Thoracic aorta (tissue), 2 donors: ENCODE measurements at places on chromosomes 7 and 10.

DNA sequence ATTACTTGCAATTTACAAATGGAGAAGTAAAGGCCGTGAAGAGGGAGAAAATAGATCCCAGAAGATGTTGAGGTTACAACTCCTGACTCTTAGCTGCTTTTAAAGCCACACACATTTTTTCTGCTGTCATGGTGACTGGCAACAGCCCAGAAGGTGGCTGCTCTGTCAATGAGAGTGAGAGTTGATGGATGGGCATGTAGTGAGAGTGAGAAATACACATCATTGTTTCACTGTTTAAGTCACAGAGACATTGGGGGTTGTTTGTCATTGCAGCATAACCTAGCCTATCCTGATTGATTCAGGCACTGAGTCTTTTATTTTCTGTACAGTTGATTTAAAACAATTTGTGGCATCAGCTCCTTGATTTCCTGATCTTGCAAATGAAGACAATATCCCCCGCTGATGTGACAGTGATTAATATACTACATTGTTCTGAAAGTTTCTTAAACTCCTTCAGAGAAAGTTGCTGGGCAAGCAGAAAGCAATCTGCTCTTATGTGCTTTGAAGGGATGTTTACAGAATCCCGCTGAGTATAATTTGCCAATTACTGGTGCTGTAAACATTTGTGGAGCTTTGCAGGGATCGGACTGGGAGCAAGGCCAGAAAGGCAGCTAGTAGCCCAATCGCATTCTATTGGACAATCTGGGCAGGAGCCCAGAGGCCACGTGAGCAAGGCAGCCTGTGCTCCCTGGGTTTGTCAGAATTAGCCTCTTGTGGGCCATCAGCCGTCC is 229.6 kb downstream of the PRPF18 start:
- DNase-seq = no peak

DNA sequence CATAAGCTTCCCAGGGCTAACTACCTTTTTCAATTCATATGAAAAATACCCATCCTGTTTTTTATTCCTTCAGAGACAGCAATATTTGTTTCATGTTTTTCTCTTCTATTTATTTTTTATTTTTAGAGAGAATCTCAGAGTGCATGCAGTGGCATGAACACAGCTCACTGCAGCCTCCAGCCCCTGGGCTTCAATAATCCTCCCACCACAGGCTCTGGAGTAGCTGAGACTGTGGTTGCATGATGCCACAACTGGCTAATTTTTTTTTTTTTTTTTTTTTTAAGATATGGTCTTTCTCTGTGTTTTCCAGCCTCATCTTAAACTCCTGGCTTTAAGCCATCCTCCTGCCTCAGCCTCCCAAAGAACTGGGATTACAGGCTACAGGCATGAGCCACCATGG is 296.7 kb upstream of the AKR1E2 start:
- DNase-seq = no peak

- no peak for DNase-seq
Measured at GRCh38 chr7:82050792-82051191, 280.9 kb upstream of the HGF start.

- no peak for DNase-seq
Measured at GRCh38 chr7:155701972-155702544, 57.6 kb downstream of the RBM33 start.

DNA sequence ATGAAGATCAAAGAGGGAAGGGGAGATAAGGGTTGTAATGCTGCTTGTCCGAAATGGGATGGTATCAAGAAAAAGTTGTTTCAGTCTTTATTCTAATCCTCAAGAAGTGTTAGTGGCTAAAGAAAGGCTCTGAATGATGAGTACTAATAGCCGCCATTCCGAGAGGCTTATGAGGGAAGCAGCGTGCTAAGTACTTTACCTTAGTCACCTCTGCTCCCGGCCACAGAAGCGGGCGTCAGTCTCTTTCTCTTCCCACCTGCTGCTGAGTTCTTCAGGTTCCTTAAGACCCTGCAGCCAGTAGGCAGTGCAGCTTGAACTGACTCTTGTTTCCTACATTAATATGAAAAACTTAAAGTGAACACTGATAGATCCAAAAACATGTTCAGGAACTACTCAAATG is 73.1 kb downstream of the EEPD1 start:
- DNase-seq = no peak

DNA sequence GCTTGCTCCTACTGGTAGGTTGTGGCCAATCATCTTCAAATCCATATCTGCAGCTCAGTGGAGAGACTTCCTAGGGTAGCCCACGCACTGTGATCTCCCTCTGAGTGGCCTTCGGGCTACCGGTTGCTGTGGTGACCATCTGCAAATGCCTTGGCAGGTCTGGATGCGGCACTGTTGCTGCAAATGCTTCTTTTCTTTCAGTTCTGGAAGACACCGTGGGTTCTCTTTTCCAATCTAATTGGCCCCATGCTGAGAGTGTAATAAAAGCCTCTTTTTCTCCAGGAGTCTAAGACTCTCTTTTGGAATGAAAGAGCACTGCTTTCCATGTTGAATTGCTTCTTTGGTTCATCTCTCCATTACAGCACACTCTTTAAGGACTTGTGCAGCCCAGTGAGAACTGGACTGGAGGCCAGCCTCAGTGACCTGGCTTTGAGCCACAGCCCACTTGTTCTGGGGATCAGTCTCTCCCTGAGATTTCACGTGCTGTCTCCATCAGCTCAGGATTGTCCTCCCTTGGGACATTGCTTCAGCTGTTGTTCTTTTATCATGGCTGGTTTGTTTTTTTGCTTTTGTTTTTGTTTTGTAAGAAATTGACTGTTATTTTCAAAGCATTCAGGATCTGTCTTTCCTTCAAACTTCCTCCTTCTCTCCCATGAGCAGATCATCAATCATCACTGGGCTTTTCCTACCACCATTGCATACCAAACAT is 286.6 kb downstream of the BMPER start:
- no peak for DNase-seq

DNA sequence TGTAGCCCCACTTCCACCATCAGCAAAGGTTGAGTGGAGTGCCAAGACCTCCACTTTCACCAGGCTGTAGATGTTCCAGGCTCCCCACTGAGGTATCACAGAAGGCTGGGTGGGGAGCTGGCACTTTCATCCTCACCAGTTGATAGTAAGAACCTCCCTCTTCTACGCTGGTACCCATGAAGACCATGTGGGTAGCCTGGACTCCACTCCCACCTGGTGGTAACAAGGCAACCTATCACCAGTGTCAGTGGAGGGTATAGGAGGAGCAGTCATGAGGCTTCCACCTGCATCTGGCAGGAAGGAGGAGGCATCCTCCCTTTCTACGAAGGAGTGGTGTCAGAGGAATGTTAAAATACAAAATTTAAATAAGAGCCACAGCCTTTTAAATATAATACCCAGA is 4.4 kb downstream of the SMIM30 start:
- DNase-seq = no peak

- no peak for DNase-seq
Measured at GRCh38 chr10:14761372-14761771, 13.3 kb downstream of the FAM107B start.

DNA sequence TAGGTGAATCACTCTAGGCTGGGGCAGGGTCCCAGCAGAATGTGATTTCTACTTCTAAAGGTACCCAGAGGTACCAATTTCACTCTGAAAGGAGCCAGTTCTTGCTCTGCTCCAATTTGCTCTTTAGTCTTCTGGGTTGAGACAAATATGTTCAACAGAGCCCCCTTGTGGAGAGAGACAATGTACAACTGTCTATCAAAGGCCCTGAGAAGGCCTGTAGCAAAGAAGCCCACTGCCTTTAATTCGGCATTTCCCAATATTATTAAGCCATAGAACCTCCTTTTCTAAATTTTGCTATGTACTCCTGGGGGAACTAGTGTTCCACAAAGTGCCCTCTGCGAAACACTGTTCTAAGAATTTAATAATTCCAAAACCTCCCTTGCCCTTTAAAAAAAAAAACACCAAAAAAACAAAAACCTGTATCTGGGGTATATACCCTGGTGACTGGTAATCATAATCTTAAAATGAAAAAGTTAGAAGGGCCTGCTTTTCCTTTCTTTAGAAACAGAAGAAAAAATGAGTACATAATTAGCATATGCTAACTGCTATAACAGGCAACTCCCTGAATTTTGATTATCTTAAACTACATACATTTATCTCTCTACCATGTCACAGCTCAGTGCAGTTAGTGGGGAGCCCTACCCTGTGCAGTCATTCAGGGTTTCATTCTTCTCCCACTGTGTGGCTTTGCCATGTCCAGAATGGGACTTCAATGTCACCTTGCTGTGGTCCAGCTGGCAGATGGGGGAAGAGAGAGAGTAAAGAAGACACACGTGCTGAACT is 160.9 kb upstream of the BMPER start:
- no peak for DNase-seq

- no peak for DNase-seq
Measured at GRCh38 chr7:126727930-126728391, 524.8 kb downstream of the GRM8 start.

DNA sequence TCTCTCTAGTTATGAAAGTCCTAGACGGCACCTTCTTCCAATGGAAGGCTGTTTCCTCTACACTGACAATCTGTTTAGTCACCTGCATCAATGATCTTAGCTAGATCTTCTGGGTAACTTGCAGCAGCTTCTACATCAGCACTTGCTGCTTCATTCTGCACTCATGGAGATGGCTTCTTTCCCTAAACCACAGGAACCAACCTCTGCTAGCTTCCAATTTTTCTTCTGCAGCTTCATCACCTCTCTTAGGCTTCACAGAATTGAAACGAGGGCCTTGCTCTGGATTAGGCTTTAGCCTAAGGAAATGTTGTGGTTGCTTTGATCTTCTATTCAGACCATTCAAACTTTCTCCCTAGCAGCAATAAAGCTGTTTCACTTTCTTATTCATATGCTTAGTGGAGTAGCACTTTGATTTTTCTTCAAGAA is 24.6 kb downstream of the NAMPT start:
- no peak for DNase-seq

GRCh38 chr7:38775506-38776175 is 133.3 kb downstream of the VPS41 start:
- no peak for DNase-seq

DNA sequence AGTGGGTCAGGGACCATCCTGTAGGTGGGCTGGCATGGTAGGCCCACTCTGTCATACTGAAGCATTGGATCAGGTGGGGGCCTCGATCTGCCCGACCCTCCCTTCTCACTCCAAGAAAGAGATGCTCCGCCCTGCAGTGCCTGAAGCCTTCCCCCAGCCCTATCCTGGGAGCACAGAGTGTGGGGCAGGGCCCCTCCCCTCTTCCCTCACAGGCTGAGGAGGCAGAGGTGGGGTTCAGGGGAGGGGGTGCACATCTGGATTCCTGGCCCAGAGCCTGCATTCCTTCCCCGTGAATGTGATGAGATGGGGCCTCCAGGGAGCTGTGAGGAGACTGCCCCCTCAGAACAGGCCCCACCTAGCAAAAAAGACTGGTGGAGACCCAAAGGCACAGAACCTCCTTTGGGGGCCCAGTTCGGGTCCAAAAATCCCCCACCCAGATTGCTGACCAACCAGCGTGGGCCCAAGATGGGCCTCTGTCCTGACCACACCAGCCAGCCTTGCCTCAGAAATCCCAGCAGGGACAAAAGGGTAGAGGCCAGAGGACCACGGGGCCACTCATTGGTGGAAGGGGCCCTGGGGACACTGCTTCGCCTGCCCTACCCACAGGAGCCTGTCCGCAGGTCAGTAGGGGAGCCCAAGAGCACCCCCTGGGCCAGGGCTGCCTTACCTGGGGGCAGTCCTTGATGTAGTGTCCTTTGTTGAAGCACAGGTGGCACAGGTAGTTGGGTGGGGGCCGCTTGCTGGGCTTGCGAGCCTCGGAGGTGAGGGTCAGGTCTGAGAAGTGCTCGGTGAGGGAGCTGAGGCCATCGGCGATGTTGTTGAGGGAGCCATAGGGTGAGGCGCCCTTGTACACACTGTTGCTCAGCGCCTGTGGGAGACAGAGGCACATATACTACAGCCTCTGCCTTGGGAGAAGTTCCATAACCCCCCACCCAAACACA is 13.3 kb downstream of the ZCCHC24 start:
- no peak for DNase-seq

DNA sequence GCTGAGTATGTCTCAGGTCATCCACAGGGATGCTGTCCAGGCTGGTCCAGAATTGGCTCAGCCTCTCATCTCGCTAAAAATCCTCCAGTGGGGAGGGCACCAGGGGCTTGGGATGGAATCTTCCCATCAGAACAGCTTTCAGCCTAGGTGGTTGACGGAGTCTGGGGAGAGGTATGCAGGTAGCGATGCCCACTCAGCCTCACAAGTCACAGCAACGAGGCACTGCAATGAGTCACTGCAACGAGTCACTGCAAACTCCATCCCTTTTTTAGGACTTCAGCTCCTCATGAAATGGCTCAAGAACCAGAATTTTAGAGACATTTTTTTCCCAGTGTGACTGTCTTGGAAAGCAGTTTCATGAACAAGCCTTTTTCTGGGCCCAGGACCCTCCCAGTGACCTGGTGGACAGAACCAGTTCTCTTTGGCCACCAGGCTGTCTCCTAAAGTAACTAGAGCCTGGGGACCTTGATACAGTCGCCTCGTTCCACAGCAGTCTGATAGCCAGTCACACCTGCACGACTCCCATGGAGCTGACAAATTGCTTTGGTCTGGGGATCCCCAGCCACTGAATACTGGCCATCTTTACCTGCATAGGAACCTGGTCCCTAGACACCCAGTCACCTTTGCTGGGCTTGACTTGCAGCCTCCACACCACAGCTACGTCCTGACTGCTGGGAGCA is 41.3 kb upstream of the PPP2R2D start:
- DNase-seq = no peak

DNA sequence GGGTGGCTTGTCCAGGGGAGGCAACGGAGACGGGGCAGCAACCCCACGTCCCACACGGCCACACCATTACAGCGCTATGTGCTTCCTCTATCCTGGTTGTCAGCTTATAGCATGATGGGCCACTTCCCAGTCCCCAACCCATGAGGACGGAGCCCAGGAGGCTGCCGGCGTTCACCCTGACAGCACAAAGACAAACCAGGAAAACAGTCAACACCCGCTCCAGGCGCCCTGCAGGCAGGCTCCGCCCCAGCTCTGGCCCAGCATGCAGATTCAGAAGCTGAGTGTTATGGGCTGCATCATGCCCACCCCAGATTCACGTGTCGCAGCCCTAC is 14.8 kb downstream of the WDR86 start:
- no peak for DNase-seq

- DNase-seq = no peak
Measured at GRCh38 chr7:41190581-41190980, 512.3 kb downstream of the INHBA start.
